Activated T-cell treated with anti-CD3 and anti-CD28 coated beads, Interleukin-2, amount 50 U/mL, for 48 hours (primary cell): ENCODE measurements at places on chromosomes 5 and 9.
A peak's percentile ranks its signal among the peaks of the same experiment; 100 is the strongest.

DNA sequence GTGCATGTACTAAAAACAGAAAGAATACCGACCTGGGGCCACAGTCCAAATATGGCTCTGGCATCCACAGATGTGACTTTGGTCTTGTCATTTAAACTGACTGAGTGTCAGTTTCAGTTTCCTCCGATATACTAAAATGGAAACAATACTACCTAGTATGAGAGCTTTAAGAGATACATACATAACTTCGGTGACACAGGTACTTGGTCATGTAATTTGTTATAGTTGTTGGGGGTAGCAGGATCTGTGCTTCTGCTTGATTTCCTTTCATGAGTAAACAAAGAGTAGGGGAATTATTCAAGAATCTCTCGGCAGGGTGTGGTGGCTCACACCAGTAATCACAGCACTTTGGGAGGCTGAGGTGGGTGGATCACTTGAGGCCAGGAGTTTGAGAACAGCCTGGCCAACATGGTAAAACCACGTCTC, 32.1 kb downstream of the MTMR12 start:
- DNase-seq = peak; percentile 55

GRCh38 chr9:99044827-99045226, 60.1 kb upstream of the TGFBR1 start:
- DNase-seq = no peak

GRCh38 chr5:54743997-54744788, 226.6 kb downstream of the SNX18 start:
- peak; percentile 51 for DNase-seq

DNA sequence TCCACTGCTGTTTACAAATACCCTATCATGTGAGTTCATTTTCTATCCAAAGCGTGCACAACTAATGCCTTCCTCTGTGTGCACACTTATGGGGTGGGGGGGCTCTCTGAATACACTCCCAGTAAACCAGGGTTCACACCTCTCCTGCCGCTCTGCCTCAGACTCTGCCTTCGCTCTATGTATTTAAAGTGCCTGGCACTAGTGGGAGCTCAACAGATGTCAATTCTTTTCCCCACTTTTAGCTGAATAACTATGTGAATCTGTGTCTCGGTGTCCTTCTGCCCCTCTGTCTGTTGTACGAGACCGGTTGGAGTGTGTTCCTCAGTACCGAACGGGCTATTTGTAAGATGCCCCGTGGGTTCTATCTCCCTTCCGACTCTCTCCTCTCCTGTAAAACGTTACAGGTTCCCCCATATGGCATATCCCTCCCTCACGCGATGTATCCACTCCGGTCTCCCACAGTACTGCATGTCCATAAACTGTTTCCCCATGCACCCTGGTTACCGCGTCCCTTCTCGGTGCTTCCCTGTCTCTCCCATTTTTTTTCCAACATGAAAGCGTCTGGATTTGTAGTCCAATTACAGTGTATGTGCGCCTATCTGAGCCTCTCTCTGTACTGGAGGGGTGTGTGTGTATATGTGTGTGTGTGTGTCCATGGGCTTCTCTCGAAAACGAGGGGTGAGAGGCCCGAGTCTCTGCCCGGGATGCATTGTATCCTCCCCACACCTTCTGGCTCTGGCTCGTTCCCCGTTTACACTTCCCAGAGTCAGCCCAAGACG, 1.6 kb downstream of the ELL2 start:
- DNase-seq = peak; percentile 27

- DNase-seq = no peak
These were observed 121.0 kb upstream of the NR3C1 start for GRCh38 chr5:143524338-143524945.

- DNase-seq = no peak
These were observed 3.0 kb upstream of the GLRX start for GRCh38 chr5:95825495-95825894.

DNA sequence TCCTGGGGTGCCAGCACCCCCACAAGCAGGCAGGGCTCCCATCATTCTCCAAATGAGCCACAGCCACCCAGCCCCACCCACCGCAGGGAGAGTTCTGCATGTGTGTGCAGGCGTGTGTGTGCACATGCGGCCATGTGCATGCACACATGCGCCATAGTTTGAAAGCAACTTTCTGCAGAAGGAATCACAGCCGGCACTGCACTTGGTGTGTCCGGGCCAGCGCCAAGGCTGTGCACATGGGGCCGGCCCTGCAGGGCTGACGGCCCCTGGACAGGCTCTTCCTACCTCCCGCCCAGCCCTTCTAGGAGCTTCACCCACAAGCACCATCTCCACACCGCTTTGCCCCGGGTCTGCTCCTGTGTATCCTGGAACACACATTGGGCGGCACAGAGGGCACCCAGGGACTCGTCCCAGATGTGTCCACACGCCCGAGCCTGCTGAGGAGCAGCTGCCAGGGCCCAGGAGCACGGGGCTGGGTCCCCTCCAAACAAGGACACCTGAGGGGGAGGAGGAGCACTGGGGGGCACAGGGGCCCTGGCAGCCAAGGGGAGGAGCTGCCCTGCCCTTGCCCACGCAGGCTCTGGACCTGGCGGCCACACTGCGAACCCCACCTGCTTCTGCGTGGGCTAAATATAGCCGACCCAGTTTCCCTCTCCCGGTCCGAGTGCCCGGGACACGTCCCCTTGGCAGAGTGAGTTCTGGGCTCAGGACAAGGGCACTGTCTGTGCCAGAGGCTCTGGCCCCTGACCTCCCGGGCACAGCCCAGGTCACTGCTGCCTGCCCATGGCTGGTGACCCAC, 19.1 kb downstream of the TPPP start:
- DNase-seq = no peak

GRCh38 chr9:98644011-98644410, 64.7 kb downstream of the GABBR2 start:
- no peak for DNase-seq

- DNase-seq = no peak
These were observed 52.9 kb downstream of the CAMK4 start for GRCh38 chr5:111277061-111277460.

- no peak for DNase-seq
These were observed 59.6 kb upstream of the SLC1A1 start for GRCh38 chr9:4430432-4431261.

DNA sequence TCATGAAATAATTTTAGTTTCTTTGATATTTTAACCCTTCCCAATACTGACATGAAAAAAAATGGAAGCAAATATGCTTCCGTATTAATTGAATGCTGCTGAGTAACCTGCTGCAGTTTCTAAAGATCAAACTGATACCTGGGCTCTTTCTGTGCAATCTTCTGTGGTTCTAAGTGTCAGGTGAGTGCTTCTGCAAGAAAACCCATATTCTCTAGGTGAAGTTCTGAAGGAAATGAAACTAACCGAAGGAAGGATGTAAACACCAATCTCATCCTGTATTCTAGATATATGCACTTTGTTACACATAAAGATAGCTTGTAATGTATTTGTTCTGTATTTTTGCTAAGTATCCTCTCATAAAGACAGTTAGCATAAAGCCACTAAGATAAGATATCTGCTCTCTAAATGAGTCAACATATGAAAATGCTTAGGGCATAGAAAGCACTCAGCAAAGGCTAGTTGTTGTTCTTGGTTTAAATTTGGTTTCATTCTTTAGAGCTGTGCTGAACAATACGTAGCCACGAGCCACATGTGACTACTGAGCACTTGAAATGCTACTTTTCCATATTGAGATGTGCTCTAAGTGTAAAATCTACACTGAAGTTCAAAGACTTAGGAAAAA, 52.0 kb downstream of the ITGA2 start:
- DNase-seq = no peak

GRCh38 chr5:201672-202071, 10.4 kb downstream of the LRRC14B start:
- DNase-seq = no peak

DNA sequence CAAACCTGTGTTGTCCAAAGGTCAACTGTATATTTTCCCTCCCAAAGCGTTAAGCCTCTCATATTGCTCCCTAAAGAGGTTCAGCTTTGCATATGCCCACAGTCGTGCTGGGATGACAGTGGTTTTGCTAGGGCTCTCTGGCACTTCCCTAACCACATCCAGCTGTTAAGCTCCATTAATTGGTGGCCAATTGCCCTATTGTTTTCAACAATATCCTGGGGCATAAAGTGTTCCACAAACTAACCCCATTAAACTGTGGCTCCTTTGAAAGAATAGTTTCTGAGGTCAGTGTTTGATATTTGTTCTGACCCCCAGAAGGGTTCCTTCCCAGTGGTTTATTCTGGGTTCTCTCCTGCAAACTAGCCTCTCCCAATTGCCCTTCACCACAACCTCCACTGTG, 194.5 kb downstream of the HSD17B3 start:
- no peak for DNase-seq
